ENCODE measurements at places on chromosomes 12 and 14. TPM values are rescaled to one million over a fixed set of nuclear protein-coding genes. Genes with fewer than 3 reads are reported as not detected.

CEP290 gene
- 16.2 TPM for total RNA-seq

- no peak for DNase-seq
Observed at GRCh38 chr14:90767899-90768298, 48.3 kb downstream of the TTC7B start.

- DNase-seq = no peak
Observed at GRCh38 chr12:78671295-78671694, 193.3 kb upstream of the SYT1 start.

DNA sequence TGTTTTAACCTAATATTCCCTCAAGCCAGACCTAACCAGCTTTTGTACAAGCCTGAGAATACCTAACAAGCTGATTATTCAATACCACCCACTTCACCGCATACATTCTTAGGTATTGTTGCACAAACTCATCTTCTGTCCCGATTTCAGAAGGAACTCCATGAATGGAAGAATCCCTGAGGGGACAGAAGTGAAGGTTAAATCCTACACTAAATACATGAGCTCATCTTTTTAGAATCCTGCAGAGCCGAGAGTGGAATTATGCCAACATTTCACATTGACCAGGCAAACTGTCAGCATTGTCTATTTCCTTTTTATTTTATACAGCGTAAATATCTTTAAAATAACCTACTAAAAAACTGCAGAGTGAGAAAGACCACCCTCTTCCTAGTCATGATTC, 140.7 kb upstream of the PRICKLE1 start:
- no peak for DNase-seq

GRCh38 chr14:100031506-100032281, 33.5 kb upstream of the EVL start:
- no peak for DNase-seq

- DNase-seq = no peak
Observed at GRCh38 chr14:36176524-36176923, at the start of gene PTCSC3. Gene PTCSC3, minus strand, starts transcription at chr14:36176722.
